Sigmoid colon (tissue), 7 donors: ENCODE measurements at places on chromosomes 5 and 9. TPM values are rescaled to one million over a fixed set of nuclear protein-coding genes. Genes with fewer than 3 reads are reported as not detected.

GRCh38 chr5:67581203-67581602 is 384.6 kb upstream of the CD180 start:
- no peak overlapping the region for H3K27ac ChIP-seq
- no peak overlapping the region for H3K4me3 ChIP-seq
- H3K36me3 ChIP-seq: no peaks in the 10 kb centered on the region
- no peaks in the 10 kb centered on the region for H3K27me3 ChIP-seq

- no peak for DNase-seq
- H3K4me3 ChIP-seq: no peak overlapping the region
- H3K36me3 ChIP-seq: no peaks in the 10 kb centered on the region
- H3K4me1 ChIP-seq: peaks cover 16% of the 10 kb centered on the region
- H3K27me3 ChIP-seq: no peaks in the 10 kb centered on the region
Measured at GRCh38 chr9:80030801-80031200, 459.0 kb downstream of the TLE4 start.

GRCh38 chr9:3433066-3433465 is 92.7 kb downstream of the RFX3 start:
- H3K4me3 ChIP-seq: no peak overlapping the region
- H3K36me3 ChIP-seq: no peaks in the 10 kb centered on the region
- H3K27me3 ChIP-seq: no peaks in the 10 kb centered on the region
- H3K4me1 ChIP-seq: peaks cover 8% of the 10 kb centered on the region
- H3K27ac ChIP-seq: no peak overlapping the region

DNA sequence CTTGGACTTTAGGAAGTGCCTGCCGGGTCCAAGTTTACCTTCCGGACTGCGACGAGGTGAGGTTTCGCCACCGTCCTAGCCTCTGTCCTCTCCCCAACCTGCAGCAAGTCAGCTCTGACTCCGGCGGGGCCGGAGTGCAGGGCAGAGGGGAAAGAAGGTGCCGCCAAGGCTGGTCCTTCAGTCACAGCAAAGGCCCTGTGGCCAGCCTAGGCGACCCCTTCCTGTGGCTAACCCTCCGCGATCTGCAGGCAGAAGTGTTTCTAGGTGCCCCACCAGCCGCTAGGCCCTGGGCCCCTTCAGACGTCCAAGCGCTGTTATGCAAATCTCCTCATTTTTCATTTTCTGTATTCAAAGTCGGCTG is 11.1 kb upstream of the NKX2-5 start:
- DNase-seq: no peak
- no peaks in the 10 kb centered on the region for H3K4me1 ChIP-seq
- peaks cover 34% of the 10 kb centered on the region for H3K27me3 ChIP-seq
- no peak overlapping the region for H3K27ac ChIP-seq
- H3K36me3 ChIP-seq: no peaks in the 10 kb centered on the region

RMRP gene
- 4,377 TPM for total RNA-seq

GRCh38 chr5:67435032-67435431 is 238.4 kb upstream of the CD180 start:
- H3K27me3 ChIP-seq: no peaks in the 10 kb centered on the region
- DNase-seq: no peak
- no peak overlapping the region for H3K27ac ChIP-seq
- H3K4me1 ChIP-seq: no peaks in the 10 kb centered on the region
- no peaks in the 10 kb centered on the region for H3K36me3 ChIP-seq

MPDZ gene
- total RNA-seq: 62.9 TPM

GRCh38 chr9:108579757-108580439 is 275.9 kb downstream of the ACTL7B start:
- H3K27ac ChIP-seq: no peak overlapping the region
- H3K36me3 ChIP-seq: no peaks in the 10 kb centered on the region
- H3K4me3 ChIP-seq: no peak overlapping the region
- DNase-seq: no peak

DNA sequence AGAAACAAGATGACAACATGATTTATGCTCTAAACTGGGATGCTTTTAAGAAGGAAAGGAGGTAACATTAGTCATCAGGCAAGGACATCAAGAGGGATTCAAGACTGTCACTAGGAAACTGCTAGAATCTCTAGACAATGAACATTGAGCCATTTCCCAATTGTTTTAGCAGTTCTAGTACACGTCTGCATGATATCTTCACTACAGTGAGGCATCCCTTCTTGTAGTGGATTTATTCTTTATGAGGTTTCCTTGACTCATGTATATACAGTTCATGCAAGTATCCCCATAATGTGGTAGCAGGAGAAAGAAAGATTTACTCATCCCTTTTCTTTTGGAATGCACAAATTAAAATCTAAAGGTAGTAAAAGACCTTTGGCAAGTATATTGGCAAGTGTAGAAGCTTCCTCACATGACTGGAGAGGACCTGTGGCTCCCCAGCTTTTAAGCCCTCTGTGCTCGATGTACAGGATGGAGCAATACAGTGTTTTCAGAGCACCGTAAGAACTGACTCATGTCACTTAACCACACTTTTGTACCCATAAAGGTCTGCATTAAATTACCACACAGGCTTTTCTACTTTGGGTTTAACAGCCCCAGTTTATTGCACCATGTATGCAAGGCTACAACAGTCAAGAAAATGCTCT is 335.9 kb downstream of the SEMA5A start:
- no peaks in the 10 kb centered on the region for H3K4me1 ChIP-seq
- H3K36me3 ChIP-seq: no peaks in the 10 kb centered on the region
- H3K27me3 ChIP-seq: no peaks in the 10 kb centered on the region
- DNase-seq: no peak

TIGD6 gene
- total RNA-seq: 11.4 TPM

DNA sequence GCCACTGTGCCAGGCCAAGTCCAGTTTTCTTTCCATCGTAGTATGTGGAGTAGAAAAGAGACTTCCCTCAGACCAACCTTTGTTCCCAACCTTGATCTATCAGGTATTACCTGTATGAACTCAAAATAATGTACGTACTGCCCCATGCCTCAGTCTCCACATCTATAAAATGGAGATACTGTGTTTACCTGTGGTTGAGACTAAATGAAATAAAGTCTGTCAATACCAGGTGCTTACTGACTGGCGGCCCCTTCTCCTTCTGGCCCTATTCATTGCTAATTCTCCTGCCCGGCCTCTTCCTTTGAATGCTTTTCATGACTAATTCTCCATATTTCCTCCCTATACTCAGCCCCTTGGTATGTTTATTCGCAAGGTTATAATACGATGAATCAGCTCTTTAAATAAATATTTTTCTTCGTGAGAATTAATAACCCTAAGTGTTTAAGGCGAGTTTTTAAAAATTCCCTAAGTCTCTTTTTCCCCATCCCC is 89.6 kb upstream of the BASP1 start:
- no peaks in the 10 kb centered on the region for H3K27me3 ChIP-seq
- no peak overlapping the region for H3K27ac ChIP-seq
- H3K4me1 ChIP-seq: no peaks in the 10 kb centered on the region
- no peak for DNase-seq

GRCh38 chr5:100550531-100551051 is 15.4 kb downstream of the FAM174A start:
- no peaks in the 10 kb centered on the region for H3K27me3 ChIP-seq
- no peaks in the 10 kb centered on the region for H3K4me1 ChIP-seq
- H3K36me3 ChIP-seq: no peaks in the 10 kb centered on the region
